ENCODE measurements at places on chromosomes 3 and 15.

- no peak for DNase-seq
Observed at GRCh38 chr3:77588863-77589262, 549.0 kb downstream of the ROBO2 start.

DNA sequence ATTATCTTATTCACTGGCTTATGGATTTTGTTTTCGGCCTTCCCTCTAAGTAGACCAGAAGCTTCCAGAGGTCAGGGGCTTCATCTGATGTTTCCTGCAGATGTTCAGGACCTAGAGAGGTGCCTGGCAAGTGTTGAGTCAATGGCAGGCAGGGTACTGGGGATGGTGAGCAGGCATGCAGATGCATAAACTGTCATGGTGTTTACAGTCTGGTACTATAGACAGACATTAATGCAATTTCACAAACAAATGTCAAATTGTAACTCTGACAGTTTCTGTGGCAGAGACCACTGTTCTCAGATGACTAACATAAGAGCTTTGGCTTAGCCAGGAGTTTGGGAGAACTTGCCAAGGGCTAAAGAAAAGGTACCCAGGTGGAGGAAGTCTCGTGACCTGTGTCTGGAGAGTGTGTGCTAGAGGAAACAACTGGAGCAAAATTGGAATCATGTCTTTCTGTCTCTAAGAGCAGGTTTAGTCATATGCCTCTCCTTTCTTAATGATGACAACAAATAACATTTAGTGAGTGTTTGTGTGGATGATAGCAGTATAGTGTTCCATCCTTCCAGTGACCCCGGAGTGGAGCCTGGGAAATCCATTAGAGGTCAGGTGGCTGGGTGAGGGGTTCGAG is 53.7 kb upstream of the TRAK1 start:
- no peak for DNase-seq

- DNase-seq: no peak
Observed at GRCh38 chr3:59566481-59566975, 516.7 kb upstream of the CFAP20DC start.

- DNase-seq: peak; percentile 16
Observed at GRCh38 chr3:149393345-149394160, 16.1 kb upstream of the TM4SF1 start.

All from GOT3 (cell line).